ENCODE measurements at places on chromosomes 12 and 14. TPM values are rescaled to one million over a fixed set of nuclear protein-coding genes. Genes with fewer than 3 reads are reported as not detected.
A peak's percentile ranks its signal among the peaks of the same experiment; 100 is the strongest.

- peak; percentile 37 for DNase-seq
Observed at GRCh38 chr14:69845787-69846186, 33.4 kb upstream of the SMOC1 start.

GRCh38 chr12:58293308-58293982 is 352.1 kb downstream of the ATP23 start:
- DNase-seq = no peak

GRCh38 chr12:71442567-71442931 is 3.0 kb downstream of the LGR5 start:
- no peak for DNase-seq

The SAMD15 gene
- 0.40 TPM for total RNA-seq

The GPHN gene
- total RNA-seq = 22.9 TPM
